CD4-positive, alpha-beta memory T cell (primary cell): ENCODE measurements at places on chromosomes 5 and 9. TPM values are rescaled to one million over a fixed set of nuclear protein-coding genes. Genes with fewer than 3 reads are reported as not detected.

HRH2 gene
- 5.2 TPM for polyA plus RNA-seq

HCN1 gene
- polyA plus RNA-seq: not detected

HMGXB3 gene
- polyA plus RNA-seq: 8.5 TPM

C5orf15 gene
- polyA plus RNA-seq: 28.5 TPM

DNA sequence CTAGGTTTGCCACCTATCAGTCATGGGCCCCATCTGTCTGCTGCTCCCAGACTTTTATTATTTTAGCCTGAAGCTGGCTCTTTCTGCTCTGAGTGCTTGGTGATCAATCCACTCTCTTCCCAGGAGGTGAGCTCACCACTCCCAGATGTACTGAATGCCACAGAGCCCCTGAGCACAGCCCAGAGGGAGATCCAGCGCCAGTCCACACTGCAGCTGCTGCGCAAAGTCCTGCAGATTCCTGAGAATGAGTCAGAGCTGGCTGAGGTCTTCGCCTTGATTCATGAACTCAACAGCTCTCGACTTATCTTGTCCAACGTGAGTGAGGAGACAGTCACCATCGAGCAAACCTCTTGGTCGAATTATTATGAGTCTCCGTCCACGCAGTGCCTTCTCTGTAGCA lies 36.0 kb downstream of the HMGXB3 start:
- no peak for DNase-seq
- no peak overlapping the region for H3K4me3 ChIP-seq
- peaks cover 75% of the 10 kb centered on the region for H3K36me3 ChIP-seq
- H3K27ac ChIP-seq: no peak overlapping the region
- H3K4me1 ChIP-seq: no peaks in the 10 kb centered on the region
- no peaks in the 10 kb centered on the region for H3K27me3 ChIP-seq

DNA sequence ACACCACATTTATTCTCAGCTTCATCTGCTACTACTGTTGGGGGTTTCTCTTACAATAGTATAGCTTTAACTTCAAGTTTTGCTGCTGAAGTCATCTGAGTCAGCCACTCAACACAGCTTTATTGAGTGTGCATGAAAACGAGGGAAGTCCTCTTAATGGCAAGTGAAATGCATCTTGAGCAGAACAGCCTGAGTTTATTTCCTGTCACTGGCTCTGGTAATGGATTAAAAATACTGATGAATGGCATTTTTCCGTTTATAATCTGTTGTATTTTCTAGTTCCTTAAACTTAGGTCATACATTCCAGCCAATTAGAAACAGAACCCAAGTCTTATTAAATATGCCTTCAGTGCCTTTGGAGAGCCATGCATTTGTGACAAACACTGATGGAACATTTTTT lies 238.6 kb downstream of the SLF1 start:
- no peaks in the 10 kb centered on the region for H3K27me3 ChIP-seq
- H3K4me3 ChIP-seq: no peak overlapping the region
- no peaks in the 10 kb centered on the region for H3K36me3 ChIP-seq
- no peaks in the 10 kb centered on the region for H3K4me1 ChIP-seq

DNA sequence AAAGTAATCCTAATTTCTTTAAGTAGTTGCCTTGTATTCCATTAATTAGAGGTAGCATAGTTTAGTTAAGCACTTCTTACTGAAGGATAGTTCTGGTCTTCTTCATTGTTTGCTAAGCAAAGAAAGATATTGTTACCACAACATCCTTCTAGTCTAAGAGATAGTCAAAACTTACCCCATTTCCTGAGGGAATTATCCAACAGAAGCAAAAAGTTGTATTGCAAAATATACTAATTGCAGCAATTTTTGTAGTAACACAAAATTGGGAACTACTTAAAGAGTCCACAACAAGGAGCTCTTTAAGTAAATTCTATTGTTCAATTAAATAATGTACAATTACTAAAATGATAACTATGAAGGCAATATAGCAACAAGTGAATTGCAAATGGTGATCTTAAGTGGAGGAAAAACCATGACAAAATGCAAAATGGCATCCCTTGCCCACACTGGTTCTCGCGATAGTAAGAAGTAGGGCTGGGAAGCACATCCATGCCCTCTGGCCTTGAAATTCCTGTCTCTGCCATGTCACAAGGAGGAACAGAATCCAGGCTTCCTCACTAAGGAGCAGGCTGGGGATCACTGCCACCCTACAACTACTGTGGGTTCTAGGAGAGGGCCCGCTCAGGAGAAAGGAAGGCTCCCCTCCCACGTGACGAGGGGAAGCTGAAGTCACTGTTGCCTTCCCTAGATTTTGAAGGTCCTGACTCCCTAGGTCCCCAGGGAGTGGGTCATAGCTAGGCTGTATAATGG lies 23.3 kb upstream of the MEGF9 start:
- no peaks in the 10 kb centered on the region for H3K4me1 ChIP-seq
- no peaks in the 10 kb centered on the region for H3K27me3 ChIP-seq
- no peak overlapping the region for H3K27ac ChIP-seq
- H3K4me3 ChIP-seq: no peak overlapping the region
- H3K36me3 ChIP-seq: no peaks in the 10 kb centered on the region

GRCh38 chr9:94927048-94927761 lies 200.7 kb downstream of the AOPEP start:
- H3K36me3 ChIP-seq: no peaks in the 10 kb centered on the region
- H3K4me1 ChIP-seq: no peaks in the 10 kb centered on the region
- DNase-seq: no peak
- H3K27ac ChIP-seq: no peak overlapping the region
- no peaks in the 10 kb centered on the region for H3K27me3 ChIP-seq

DNA sequence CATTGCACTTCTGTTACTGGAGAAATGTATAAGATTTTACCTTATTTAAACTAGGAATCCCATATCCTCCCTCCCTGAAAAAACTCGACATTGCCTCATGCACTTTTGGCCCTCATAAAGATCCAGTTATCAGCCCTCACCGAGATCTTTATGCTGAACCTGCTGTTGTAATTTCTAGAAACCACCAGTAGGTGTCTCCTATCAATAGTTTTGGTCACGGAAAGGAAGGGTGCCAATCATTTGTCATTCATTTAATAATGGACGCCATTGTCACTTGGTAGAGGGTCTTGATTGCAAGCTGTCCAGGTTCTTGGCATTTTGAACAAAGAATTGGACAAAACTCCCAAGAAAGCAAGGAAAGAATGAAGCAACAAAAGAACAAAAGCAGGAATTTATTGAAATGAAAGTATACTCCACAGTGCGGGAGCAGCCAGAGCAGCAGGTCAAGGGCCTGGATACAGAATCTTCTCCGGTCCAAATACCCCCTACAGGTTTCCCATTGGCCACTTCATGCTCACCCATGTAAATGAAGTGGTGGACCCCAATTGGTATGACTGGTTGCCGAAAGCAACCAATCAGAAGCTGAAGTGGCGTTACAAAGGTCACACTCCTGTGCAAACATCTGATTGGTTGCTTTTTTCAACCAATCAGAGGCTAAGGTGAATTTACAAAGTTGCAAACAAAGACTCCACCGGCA lies 524.3 kb downstream of the PSAT1 start:
- no peak overlapping the region for H3K4me3 ChIP-seq
- no peaks in the 10 kb centered on the region for H3K27me3 ChIP-seq
- H3K36me3 ChIP-seq: no peaks in the 10 kb centered on the region
- DNase-seq: no peak
- no peak overlapping the region for H3K27ac ChIP-seq

GRCh38 chr5:157309796-157310195 lies 43.9 kb downstream of the CYFIP2 start:
- no peak overlapping the region for H3K27ac ChIP-seq
- H3K4me3 ChIP-seq: no peak overlapping the region
- H3K36me3 ChIP-seq: peaks cover 44% of the 10 kb centered on the region
- H3K27me3 ChIP-seq: no peaks in the 10 kb centered on the region
- H3K4me1 ChIP-seq: peaks cover 59% of the 10 kb centered on the region

DNA sequence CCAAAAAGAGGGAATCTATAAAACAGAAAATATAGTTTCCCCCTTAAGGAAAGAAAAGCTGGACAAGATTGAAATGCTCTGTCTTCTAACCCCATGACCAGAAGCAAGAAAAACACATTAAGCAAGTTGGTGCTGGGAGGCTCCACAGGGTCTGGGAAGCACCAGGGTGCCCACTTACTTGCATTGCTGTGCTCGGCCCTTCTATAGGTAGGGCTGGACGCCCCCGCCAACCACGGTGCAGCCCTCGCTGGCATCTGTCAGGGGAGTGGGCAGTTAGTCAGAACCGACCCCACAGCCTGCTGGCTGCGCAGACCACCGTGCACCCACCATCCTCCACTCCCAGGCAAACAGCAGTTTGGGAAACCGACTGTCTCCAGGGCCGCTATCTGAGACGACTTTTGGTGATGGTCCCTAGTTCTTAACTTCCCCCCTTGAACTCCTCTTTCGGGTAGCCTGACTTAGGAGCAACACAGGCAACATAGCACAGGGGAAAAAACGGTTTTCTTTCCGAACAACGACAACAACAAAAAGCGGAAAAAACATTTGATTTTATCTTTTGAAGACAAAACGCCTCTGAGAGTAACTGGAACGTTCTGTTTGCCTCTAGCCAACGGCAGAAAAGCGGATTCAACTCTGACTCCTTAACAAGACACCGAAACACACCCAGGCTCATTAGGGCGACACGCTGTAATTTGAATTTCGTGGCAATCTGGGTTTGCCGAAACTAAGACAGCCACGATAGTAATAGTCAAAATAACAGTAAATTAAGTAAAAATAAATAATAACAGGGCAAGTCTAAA lies 3.9 kb downstream of the IRX2 start:
- H3K4me3 ChIP-seq: no peak overlapping the region
- H3K36me3 ChIP-seq: no peaks in the 10 kb centered on the region
- no peak for DNase-seq
- no peak overlapping the region for H3K27ac ChIP-seq

DNA sequence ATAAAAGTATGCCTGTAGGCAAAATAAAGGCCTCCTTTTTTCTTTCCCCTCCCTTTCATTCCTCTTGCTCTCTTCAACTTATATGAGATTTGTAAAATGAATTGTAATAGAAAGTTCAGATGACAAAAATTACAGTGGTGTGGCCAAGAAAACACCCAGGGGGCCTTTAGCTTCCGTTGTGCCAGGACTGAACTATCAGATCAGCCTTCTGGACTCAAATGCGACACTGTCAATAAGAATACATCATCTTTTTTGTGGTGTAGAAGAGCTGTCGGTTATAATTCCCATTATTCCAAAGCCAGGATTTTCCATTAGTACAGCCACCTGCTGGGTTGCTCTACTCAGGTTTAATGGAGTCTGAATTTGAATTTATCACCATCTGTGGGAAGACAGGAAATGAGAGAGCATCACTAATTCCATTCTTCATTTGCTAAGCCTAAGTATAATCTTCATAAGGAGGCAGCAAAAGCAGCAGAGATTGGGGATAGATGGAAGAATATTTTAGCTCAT lies 443.4 kb downstream of the ANXA1 start:
- no peak overlapping the region for H3K4me3 ChIP-seq
- H3K27me3 ChIP-seq: no peaks in the 10 kb centered on the region
- no peaks in the 10 kb centered on the region for H3K4me1 ChIP-seq
- no peak for DNase-seq
- no peak overlapping the region for H3K27ac ChIP-seq

- H3K27me3 ChIP-seq: no peaks in the 10 kb centered on the region
- DNase-seq: no peak
- no peak overlapping the region for H3K4me3 ChIP-seq
- no peaks in the 10 kb centered on the region for H3K4me1 ChIP-seq
- no peak overlapping the region for H3K27ac ChIP-seq
Observed at GRCh38 chr5:171705830-171706468, 79.7 kb upstream of the SMIM23 start.

DNA sequence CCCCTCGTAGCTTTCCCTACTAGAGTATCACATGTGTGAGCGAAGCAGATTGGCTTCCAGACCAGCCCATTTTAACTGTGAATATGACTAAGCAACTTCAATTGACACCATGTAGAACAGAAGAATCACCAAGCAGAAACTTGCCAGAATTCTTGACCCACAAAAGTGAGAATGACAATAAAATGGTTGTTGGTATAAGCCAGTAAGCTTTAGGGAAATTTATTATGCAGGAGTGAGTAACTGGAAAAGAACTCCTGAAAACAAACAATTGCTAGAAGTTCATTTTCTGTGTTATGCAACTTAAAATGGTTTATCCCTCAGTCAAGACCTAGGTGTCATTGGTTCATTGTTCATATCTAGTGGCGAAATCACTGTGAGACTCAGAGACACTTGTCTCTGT lies 303.1 kb downstream of the DMRT2 start:
- H3K27ac ChIP-seq: no peak overlapping the region
- H3K36me3 ChIP-seq: no peaks in the 10 kb centered on the region
- H3K4me1 ChIP-seq: no peaks in the 10 kb centered on the region
- no peak overlapping the region for H3K4me3 ChIP-seq
- DNase-seq: no peak

- H3K4me1 ChIP-seq: peaks cover 74% of the 10 kb centered on the region
- H3K27me3 ChIP-seq: no peaks in the 10 kb centered on the region
- H3K36me3 ChIP-seq: peaks cover 7% of the 10 kb centered on the region
- no peak overlapping the region for H3K27ac ChIP-seq
- DNase-seq: no peak
Observed at GRCh38 chr9:93128011-93128714, 5.9 kb downstream of the NINJ1 start.

- H3K4me3 ChIP-seq: no peak overlapping the region
- H3K27me3 ChIP-seq: no peaks in the 10 kb centered on the region
- H3K36me3 ChIP-seq: no peaks in the 10 kb centered on the region
Observed at GRCh38 chr5:127355337-127355736, 64.7 kb downstream of the MEGF10 start.

DNA sequence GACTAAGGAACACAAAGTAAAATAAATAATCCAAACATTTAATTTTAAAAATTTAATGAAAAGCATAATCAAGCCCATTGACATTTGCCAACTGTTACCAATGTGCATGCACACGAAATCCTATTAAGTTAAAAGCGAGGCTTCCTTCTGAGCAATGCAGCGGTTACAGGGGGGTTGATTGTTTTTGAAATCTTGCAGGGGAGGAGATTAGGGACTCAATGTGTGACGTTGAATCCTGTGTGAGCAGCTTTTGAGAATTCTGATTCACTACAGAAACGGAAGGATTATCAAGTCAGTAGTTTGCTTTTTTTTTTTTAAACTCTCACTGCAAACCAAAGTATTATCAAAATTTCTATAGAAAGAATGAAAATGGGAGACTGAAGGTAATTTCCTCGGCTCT lies 109.5 kb downstream of the PRKACG start:
- no peaks in the 10 kb centered on the region for H3K27me3 ChIP-seq
- no peaks in the 10 kb centered on the region for H3K36me3 ChIP-seq
- DNase-seq: no peak
- H3K27ac ChIP-seq: no peak overlapping the region
- no peak overlapping the region for H3K4me3 ChIP-seq
- H3K4me1 ChIP-seq: peaks cover 11% of the 10 kb centered on the region

DNA sequence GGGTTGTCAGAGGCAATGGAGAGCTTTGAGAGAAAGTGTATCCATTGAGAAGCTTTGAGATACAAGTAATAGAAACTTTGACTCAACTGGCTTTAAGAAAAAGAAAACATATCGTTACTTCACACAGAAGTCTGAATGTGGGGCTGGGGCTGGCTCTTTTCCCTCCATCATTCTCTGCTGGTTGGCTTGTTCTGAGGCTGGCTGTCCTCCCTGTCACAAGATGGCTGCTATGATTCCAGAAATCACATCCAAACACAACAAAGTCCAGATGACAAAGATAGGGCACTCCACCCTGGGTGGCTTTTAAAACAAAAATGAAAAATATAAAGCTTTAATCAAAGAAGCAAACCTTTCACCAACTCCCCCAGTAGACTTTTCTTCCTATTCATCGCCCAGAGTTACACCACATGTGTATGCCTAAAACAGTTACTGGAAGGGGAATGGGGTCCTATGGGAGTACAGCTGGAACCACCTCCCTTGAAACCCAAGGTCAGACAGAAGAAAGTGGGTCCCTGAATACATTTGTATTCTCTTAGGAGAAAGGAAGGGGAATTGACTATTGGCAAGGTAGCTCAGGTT lies 284.3 kb downstream of the GAS1 start:
- no peak for DNase-seq
- no peaks in the 10 kb centered on the region for H3K27me3 ChIP-seq
- H3K36me3 ChIP-seq: no peaks in the 10 kb centered on the region
- H3K27ac ChIP-seq: no peak overlapping the region
- no peaks in the 10 kb centered on the region for H3K4me1 ChIP-seq
